ENCODE measurements at places on chromosomes 5 and 9. TPM values are rescaled to one million over a fixed set of nuclear protein-coding genes. Genes with fewer than 3 reads are reported as not detected.

DNA sequence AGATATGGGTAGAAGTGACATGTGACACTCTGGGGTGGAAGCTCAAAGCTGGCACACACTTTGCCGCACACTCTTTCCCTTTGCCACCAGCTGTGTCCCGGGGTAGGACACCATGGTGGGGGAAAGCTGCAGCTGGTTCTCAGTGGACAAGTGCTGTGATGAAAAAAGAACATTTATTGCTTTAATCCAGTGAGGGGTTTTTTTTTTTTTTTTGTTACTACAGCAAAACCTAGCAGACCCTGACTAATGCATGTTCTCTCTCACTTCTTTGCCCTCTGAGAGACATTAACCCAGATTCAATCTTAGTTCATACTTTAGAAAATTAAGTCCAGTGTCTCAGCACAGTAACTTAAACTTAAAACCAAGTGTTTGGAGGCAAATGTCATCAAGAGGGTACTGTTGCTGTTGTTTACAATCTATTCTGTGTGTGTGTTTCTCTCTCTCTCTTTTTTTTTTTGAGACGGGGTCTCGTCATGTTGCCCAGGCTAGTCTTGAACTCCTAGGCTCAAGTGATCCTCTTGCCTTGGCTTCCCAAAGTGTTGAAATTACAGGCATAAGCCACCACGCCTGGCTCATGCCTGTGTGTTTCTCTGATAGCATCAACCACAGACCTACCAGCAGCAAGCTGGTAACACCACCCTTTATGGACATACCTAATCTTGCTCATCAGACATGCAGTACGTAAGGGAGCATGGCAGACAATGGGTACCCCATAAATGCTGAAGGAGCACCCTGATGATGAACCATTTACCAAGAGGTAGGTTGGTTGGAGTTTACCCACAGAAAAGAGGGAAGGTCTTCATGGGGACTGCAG, 84.7 kb upstream of the TBC1D2 start:
- no peak for DNase-seq

The PTTG1 gene
- 382 TPM for total RNA-seq

The DAB2IP gene
- total RNA-seq: 19.1 TPM

DNA sequence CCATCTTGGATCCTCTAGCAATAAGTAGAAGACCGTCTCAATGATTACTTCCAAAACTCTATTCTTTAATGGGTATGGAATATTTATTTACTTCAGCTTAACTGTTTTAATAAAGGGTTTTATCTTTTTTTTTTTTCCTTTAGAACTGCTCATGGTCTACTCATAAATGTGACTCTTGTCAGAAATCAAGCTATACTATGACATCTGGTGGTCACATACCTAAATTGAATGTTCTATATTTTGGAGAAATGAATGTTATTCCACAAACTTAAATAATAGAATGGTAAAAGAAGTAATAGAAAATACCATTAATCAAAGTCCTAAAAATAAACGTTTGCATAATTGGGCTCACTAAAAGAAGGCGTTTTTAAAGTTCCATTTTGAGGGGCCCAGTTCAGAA, 131.2 kb upstream of the PLCXD3 start:
- DNase-seq: peak; percentile 4

The INSL4 gene
- total RNA-seq: not detected

The ENC1 gene
- 26.2 TPM for total RNA-seq

GRCh38 chr5:160044391-160044804, 35.5 kb downstream of the TTC1 start:
- DNase-seq: no peak

The TRIM14 gene
- total RNA-seq: 20.6 TPM

DNA sequence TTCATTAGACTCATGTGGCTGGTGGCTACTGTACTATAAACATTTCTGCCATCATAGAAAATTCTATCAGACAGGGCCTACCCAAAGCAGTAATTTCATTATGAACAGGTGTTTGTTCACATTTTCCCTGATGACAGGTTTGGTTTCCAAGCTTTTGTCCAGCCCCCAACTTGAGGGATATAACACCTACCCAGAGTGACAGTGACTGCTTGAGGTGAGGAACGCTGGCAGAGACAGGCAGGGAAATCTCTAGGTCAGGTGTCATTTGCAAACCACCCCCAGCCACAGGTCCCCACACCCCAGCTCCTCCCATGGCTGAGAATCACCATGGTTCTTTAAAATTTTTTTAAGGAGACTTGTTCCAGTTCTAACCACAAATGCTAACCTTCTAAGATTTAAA, 25.5 kb downstream of the GOLM1 start:
- DNase-seq: no peak

DNA sequence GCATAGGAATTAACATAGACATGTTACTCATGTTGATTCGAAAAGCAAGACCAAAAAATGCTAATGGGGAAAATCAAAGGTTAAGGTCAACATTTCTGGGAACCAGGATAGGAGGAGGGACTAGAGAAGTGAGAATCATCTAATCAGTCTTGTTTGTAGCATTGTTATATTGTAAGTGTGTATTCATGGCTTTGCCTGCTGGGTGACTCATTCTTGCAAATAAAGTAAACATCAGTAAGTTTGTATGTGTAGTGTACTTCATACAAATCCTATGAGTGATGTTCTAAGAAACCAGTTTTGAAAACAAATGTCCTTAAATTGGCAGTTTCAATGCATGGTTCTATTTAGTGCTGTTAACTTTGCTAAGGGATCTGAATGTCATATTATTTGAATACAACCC, 79.0 kb upstream of the TMEM252 start:
- DNase-seq: no peak

The QRFP gene
- not detected for total RNA-seq

The DBH gene
- 0.02 TPM for total RNA-seq

The PTGS1 gene
- not detected for total RNA-seq

DNA sequence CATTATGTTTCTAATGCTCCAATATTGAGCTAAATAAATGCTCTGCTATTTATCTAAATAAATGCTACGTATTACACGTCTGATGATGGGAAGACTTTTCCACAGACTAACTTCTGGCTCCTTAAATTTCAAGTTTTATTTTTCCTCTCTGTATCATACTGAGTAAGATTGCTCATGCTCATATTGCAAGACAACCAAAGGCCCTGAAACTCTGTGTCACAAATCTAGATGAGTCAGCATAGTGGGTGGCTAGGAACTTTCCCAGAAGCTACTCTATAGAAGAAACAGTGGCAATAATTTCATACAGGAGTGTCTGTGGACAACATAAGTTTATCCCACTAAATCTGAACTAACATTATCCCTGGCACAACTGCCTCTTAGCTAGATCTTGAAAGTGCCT, 53.0 kb upstream of the RFX3 start:
- DNase-seq: peak; percentile 1

DNA sequence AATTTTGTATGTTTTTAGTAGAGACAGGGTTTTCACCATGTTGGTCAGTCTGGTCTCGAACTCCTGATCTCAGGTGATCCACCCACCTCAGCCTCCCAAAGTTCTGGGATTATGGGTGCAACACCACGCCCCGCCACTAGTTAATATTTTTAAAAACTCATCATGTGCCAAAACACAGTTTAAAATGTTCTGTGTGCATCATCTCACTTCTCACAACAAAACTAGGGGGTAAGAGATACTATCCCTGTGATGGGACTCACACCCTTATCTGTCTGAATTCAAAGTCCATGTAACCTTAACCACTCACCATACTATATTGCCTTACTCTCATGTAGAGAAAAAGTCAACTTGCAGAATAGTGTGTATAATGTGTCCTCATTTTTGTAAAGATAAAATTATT, 2.6 kb downstream of the PKD2L2 start:
- no peak for DNase-seq
